HS-27A (cell line): ENCODE measurements at places on chromosomes 5 and 9.

GRCh38 chr9:119951090-119951489 lies 581.9 kb upstream of the BRINP1 start:
- peak; percentile 54 for DNase-seq

DNA sequence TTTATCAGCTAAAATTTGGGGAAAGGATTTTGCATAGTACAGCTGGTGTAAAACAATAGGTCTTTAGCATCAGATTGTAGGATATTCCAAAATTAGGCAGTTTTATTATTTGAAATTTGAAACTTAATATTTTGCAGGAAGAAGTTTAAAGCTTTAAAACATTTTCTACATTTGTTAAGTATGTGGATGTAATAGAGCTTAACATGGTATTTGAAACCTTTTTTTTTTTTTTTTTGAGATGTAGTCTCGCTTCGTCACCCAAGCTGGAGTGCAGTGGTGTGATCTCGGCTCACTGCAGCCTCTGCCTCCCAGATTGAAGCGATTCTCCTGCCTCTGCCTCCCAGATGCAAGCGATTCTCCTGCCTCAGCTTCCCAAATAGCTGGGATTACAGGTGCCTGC lies 2.9 kb downstream of the DENND4C start:
- DNase-seq = no peak

- no peak for DNase-seq
Observed at GRCh38 chr5:168818558-168818957, 239.4 kb upstream of the PANK3 start.

- no peak for DNase-seq
Observed at GRCh38 chr5:91074615-91075014, 308.5 kb downstream of the ARRDC3 start.

DNA sequence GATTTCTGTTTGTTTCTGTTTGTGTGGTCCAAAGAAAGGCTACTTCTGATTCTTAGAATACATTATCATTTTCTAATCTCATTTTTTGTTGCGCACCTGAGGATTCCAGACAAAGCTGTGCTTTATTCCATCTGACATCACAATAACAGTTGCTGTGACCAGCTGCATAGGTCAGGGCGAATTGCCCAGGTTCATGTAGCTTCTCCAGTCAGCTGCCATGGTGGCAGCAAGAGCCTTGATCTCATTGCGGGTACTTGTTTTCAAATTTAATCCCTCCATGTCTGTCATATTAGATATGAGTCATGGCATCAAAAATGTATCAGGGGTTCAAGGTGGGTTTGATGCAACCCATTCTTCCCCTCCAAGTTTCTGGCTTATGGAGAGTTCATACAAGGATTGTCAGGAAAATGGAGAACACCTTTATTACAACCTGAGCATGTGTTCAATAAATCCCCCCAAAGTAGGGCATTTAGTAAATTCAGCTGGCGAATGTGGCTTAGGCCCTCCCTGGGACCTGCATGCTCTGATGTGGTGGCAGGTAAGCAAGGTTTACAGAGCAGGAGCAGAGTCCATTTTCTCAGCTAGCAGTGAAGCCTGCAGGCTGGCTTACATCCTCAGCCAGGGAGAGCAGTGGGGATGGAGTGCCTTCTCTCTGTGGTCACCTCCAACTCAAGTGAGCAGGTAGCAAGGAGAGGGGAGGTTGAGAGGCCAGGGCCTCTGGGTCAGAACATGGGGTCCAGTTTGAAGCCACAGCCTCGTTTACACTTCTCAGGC lies 13.9 kb downstream of the CAVIN4 start:
- no peak for DNase-seq

DNA sequence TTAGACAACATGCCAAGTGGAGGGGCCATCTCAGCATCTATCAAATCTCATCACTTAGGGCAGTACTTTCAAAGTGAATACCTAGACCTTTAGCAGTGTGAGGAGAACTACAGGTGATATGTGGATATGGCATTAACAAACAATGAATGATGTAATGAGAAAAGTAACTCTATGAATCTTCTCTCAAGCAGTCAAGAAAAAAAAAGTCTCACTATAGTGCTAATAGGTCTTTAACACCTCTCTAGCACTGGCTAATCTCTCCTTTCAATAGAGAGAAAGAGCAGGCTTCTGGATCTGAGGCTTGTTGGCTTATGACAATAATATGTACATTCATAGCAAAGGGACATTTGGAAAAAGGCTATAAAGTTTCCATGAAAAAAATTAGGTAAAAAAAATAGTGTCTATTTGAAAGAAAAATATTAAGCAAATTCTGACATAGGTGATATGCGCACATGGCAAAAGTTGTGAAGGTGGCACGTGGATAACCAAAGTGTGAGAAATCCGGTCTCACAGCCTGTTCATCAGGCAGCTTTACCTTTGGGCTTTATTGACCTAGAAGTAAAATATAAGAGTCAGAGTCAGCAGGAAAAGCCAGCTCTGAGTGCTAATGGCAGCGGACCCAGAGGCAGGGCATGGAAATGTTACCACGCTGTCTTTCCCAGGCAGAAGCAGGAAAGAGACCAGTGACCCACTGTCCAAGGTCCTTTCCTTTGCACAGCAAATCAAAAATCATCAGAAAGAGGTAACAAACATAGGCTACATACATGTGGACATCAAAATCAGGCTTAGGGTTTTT lies 203.4 kb downstream of the EFNA5 start:
- DNase-seq = no peak

GRCh38 chr9:25481372-25481771 lies 196.9 kb downstream of the TUSC1 start:
- DNase-seq = no peak

GRCh38 chr5:32534041-32534440 lies 51.3 kb upstream of the SUB1 start:
- no peak for DNase-seq

- peak; percentile 40 for DNase-seq
Observed at GRCh38 chr5:125696762-125697161, 726.4 kb upstream of the GRAMD2B start.

- DNase-seq = no peak
Observed at GRCh38 chr9:137865581-137866145, 11.9 kb upstream of the CACNA1B start.

DNA sequence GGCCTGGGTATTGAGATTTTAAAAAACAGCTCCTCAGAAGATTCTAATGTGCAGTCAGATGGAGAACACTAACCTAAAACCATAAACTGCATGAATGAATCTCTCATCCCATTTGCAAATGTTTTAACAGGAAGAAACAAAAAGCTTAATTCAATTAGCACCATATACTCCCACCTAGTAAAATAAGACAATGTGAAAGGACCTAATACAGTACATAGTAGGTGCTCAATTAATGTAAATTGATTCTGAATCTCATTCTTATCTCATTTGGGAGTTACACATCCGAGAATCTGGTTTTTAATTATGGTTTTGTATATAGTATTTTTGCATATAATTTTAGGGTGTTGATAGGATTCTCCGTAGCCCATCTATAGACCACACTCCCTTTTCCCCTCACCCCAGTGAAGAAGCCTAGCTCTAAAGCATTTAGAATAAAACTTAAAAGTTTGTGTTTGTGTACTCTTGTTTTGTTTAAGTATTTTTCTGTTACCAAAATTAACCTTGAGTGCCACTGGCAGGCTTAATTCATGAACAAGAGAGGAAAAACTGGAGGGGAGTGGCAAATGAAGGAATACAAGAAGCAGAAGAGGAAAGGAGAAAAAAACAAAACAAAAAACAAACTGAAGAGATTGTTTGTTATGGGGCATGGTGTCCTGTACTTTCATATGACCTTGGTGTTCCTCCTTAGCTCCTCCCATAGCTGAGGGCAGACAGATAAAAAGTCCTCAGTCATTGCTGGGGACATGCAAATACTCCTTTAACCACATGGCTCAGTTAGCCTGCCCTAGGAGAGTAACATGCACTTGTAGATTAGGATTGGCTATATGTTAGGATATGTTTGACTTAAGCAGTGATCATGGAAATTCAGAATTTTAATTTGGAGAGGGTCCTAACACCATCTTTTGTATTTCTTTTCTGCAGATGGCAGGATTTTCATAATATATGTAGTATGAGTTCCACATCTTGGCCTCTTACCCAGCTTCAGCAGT lies 1.2 kb downstream of the RNF14 start:
- DNase-seq = no peak

DNA sequence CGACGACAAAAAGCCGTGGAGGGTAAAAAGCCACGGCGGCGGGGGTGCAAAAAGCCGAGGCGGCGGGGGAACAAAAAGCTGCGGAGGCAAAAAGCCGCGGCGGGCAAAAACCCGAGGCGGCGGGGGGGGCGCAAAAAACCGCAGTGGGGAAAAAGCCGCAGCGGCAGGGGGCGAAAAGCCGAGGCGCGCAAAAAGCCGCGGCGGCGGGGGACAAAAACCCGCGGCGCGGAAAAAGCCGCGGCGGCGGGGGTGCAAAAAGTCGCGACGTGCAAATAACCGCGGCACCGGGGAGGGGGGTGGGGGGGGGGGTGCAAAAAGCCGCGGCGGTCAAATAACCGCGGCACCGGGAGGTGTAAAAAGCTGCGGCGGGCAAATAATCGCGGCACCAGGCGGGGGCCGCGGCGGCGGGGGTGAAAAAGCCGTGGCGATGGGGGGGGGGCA lies 511.5 kb downstream of the FOXD4L5 start:
- DNase-seq = no peak

GRCh38 chr9:134591082-134591571 lies 50.5 kb upstream of the COL5A1 start:
- DNase-seq = no peak

GRCh38 chr5:172827841-172828240 lies 6.2 kb upstream of the ERGIC1 start:
- no peak for DNase-seq

- no peak for DNase-seq
Observed at GRCh38 chr5:126854526-126855110, 77.7 kb downstream of the LMNB1 start.

DNA sequence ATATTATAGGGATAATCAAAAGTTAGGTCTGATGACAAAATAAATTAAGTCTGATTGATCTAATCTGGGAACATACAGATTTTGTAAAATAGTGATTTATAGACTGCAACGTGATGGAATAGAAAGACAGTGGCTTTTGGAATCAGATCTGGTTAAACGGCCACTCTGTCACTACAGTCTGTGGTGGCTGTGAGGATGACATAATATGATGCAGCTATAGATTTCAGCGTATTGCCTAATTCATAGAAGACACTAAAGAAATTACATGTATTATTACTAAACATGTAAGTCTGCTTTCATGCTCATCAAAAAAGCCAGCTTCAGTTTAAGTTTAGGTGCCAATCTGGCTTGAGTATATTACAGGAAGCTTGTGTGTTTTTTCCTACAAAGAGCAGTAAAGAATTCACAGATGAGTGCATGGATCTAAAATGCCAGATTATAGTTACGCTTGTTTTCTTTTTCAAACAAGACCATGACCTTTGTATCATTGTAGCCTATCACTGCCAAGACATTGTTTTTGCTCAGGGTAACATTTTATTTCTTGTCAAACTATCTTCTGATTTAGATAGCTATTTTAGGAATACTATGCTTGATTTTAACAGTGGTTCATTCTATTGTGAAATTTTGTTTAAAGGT lies 25.7 kb downstream of the CPEB4 start:
- DNase-seq = no peak

GRCh38 chr5:177124486-177124991 lies 9.0 kb upstream of the NSD1 start:
- DNase-seq = no peak

DNA sequence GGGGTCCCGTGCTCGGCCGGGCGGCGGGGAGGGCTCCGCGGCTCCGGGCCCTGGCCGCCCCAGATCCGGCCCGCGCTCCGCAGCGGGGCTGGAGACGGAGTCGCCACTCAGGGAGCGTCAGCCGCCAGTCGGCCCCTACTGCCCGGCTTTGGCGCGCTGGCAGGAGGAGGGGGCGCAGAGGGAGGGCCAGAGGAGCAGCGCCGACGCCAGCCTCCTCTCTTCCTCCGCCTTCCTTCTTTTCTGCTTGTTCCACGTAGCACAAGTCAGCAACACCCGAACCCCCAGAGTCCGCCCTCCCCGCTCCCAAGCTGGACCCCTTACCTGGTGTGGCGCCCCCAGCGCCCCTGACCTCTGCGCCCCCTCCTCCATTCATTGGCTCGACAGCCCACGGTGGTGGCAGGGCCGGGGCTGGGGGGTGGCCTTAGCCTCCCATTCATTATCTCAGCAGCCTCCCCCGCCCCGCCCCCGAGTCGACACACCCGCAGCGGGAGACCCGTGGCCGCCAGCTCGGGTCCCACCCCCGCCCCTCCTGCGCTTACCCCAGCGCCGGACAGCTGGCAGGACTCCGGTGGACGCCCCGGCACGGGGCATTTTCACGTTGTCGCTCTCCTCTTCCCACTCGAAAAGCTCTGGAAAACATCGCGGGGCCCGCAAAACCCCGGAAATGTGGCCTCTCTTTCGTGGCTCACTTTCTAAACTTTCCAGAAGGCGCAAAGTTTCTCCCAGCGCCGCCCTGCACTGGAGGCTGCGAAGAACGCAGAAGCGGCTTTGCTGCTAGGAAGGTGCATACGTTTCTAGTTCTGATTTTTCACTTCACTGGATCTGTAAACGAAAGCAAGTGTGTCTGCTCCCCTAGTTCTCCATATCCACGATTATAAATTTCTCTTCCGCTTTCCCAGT lies at the start of gene LPAR1:
LPAR1 (minus strand) TSS at position 140 of the 900 bp plus-strand sequence. CDS start 66,353 bp downstream, outside the sequence.
- no peak for DNase-seq

GRCh38 chr5:158601118-158601517 lies 498.6 kb downstream of the EBF1 start:
- no peak for DNase-seq

GRCh38 chr9:115411993-115412452 lies 294.1 kb upstream of the TNC start:
- no peak for DNase-seq

GRCh38 chr9:119500072-119500771 lies 131.0 kb upstream of the BRINP1 start:
- no peak for DNase-seq

- no peak for DNase-seq
Observed at GRCh38 chr9:16060436-16061129, 507.7 kb downstream of the CCDC171 start.

DNA sequence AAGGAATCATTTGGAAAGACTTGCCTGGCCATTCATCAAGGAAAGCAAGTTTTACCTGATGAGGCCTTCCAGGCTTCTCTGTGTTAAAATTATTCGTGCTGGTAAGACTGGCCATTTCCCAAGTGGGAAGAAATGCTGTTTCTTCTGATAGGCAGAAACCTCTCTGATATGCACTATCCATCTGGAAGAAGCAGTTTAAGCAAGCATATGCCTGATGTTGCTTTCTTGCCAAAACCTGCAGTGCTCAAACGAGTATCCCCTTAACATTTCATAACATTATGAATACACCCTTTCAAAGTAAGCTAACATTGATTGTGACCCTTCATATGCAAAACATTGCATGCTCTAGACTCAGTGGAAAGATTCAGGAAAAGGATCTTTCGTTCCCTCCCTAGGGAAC lies 36.0 kb upstream of the PRLR start:
- no peak for DNase-seq

GRCh38 chr5:172714491-172715420 lies 56.2 kb downstream of the DUSP1 start:
- DNase-seq = peak; percentile 51

DNA sequence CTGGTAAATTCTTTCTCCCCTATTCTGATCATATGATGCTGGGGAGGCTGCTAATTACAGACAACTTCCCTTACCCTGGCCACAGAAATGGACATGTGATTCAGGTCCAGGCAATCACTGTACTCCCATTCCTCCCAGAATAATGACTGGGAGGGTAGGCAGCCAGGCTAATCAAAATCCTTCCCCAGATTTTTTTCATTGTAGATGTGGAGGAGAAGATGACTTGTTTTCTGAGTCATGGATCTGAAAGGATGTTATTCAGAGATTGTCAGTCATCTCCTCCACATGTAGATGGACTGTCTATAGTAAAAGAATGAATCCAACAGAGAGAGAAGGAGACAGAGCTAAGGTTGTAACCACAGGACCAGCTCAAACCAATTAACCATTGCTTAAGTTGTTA lies 123.9 kb upstream of the PUM3 start:
- DNase-seq = no peak
